ENCODE measurements at places on chromosomes 5 and 9. TPM values are rescaled to one million over a fixed set of nuclear protein-coding genes. Genes with fewer than 3 reads are reported as not detected.

C9orf153 gene
- total RNA-seq = not detected

GRCh38 chr5:87541033-87541432, 128.3 kb upstream of the CCNH start:
- no peak overlapping the region for H3K4me3 ChIP-seq
- no peaks in the 10 kb centered on the region for H3K36me3 ChIP-seq
- H3K27ac ChIP-seq = no peak overlapping the region
- H3K27me3 ChIP-seq = no peaks in the 10 kb centered on the region

DNA sequence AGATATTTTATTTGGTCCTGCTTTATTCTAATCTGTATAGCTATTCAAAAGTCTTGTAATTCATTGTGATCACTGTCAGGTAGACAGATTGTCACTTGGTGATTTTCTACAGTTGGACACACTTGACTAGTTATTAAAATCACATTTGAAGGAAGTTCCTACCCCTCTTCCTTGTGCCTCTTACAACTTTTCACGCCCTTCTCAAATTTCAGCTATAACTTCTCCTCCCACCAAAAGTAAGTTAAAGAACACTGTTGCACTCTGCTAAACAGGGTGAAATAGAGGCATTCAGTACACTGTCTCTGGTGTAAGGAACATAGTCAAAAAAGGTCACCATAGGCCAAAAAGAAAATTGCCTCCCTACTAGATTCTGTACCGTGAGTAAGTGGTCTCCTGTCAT, 142.1 kb upstream of the POU5F2 start:
- H3K36me3 ChIP-seq = no peaks in the 10 kb centered on the region
- peaks cover 8% of the 10 kb centered on the region for H3K4me1 ChIP-seq
- no peak for DNase-seq
- H3K4me3 ChIP-seq = no peak overlapping the region

GRCh38 chr9:100600521-100601079, 22.7 kb downstream of the CAVIN4 start:
- H3K36me3 ChIP-seq = no peaks in the 10 kb centered on the region
- no peak overlapping the region for H3K4me3 ChIP-seq
- H3K4me1 ChIP-seq = peaks cover 6% of the 10 kb centered on the region
- peaks cover 9% of the 10 kb centered on the region for H3K27me3 ChIP-seq

DNA sequence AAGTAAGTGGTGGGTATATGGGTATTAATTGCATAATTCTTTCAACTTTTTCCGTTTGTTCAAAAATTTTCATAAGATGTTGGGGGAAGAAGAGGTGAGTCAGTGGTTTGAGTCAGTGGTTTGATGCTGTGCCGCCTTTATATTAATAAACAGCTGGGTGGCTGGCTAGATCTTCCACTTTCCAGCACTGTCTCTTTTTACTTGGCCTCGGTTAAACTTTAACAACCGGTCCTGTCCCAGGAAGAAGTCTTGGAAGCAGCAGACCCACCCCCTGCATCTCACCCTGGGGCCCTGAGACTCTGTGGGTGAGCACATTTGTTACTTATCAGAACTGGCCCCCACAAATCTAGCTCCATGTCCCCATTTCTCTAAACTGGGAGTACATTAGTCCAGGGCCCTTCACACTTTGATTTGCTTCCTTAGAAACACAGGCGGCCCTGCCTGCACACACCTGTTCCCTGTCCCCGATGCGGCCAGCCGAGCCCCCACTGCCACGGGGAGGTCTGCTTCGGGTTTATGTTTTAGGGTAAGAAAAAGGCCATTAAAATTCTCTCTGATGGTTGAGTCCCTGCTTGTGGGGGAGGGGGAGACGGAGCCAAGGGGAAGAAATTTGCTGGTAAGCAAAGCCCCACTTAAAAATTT, 90.7 kb downstream of the PTCH1 start:
- peak; percentile 23 for DNase-seq
- no peaks in the 10 kb centered on the region for H3K27me3 ChIP-seq
- H3K4me1 ChIP-seq = peaks cover 5% of the 10 kb centered on the region
- H3K4me3 ChIP-seq = peak overlapping the region; percentile 64
- H3K27ac ChIP-seq = no peak overlapping the region
- no peaks in the 10 kb centered on the region for H3K36me3 ChIP-seq

BAAT gene
- total RNA-seq = 8.9 TPM

GRCh38 chr5:87069974-87070608, 197.6 kb upstream of the RASA1 start:
- H3K27ac ChIP-seq = no peak overlapping the region
- no peaks in the 10 kb centered on the region for H3K27me3 ChIP-seq
- DNase-seq = peak; percentile 51
- no peak overlapping the region for H3K4me3 ChIP-seq
- H3K36me3 ChIP-seq = no peaks in the 10 kb centered on the region

RALGPS1 gene
- total RNA-seq = 1.7 TPM

- no peaks in the 10 kb centered on the region for H3K4me1 ChIP-seq
- H3K36me3 ChIP-seq = no peaks in the 10 kb centered on the region
- DNase-seq = no peak
- H3K4me3 ChIP-seq = no peak overlapping the region
These were observed 158.5 kb upstream of the CLINT1 start for GRCh38 chr5:158017469-158017868.

ANKRD20A1 gene
- 1.2 TPM for total RNA-seq

TMEM174 gene
- not detected for total RNA-seq

TRIM7 gene
- 0.22 TPM for total RNA-seq

DNA sequence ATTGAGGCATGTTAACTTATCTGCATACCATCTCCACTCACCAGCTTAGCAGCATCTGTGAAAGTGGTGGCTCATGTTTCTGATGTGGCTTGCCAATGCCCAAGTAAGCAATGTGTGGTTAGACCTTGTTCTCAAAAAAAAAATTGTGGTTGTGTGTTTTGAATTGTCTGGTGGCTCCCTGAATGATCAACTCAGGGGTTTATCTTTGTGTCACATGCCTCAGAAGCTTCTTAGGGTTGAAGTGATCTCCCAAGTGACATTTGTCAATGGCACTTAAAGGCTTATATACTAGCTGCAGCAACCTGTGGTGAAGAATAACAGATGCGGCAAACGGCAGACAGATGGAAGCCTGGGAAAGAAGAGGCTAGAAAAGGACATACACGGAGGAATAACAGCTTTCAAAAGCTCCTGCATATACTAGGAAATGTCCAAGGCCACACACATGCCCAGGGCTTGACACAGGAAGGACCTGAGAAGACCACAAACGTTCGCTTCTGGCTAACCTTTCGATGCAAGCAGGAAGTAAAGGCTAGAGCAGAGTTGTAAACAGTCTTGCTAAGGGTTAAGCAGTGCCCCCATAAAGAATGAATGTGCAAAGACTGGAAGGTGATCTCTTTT, 42.2 kb upstream of the FSD1L start:
- H3K36me3 ChIP-seq = no peaks in the 10 kb centered on the region

GOLM1 gene
- 121 TPM for total RNA-seq

RIOK2 gene
- 39.4 TPM for total RNA-seq

- no peaks in the 10 kb centered on the region for H3K4me1 ChIP-seq
- H3K36me3 ChIP-seq = no peaks in the 10 kb centered on the region
- no peak overlapping the region for H3K27ac ChIP-seq
- H3K4me3 ChIP-seq = no peak overlapping the region
- H3K27me3 ChIP-seq = no peaks in the 10 kb centered on the region
These were observed 144.0 kb upstream of the GPR151 start for GRCh38 chr5:146659961-146660360.

SPATA31A5 gene
- not detected for total RNA-seq

GRCh38 chr5:139903795-139904565, 108.4 kb downstream of the PSD2 start:
- H3K36me3 ChIP-seq = no peaks in the 10 kb centered on the region
- no peak for DNase-seq
- no peak overlapping the region for H3K27ac ChIP-seq
- H3K4me1 ChIP-seq = peaks cover 7% of the 10 kb centered on the region
- peaks cover 67% of the 10 kb centered on the region for H3K27me3 ChIP-seq
- H3K4me3 ChIP-seq = peak overlapping the region; percentile 17

GMCL2 gene
- total RNA-seq = not detected

PCDHGA7 gene
- total RNA-seq = 0.62 TPM

SLC4A9 gene
- total RNA-seq = not detected

- peak; percentile 100 for DNase-seq
- peaks cover 16% of the 10 kb centered on the region for H3K36me3 ChIP-seq
- no peaks in the 10 kb centered on the region for H3K27me3 ChIP-seq
- H3K27ac ChIP-seq = peak overlapping the region; percentile 83
- H3K4me3 ChIP-seq = no peak overlapping the region
These were observed 177.0 kb downstream of the CDK5RAP2 start for GRCh38 chr9:120402741-120403542.

KIF24 gene
- total RNA-seq = 0.86 TPM

DNA sequence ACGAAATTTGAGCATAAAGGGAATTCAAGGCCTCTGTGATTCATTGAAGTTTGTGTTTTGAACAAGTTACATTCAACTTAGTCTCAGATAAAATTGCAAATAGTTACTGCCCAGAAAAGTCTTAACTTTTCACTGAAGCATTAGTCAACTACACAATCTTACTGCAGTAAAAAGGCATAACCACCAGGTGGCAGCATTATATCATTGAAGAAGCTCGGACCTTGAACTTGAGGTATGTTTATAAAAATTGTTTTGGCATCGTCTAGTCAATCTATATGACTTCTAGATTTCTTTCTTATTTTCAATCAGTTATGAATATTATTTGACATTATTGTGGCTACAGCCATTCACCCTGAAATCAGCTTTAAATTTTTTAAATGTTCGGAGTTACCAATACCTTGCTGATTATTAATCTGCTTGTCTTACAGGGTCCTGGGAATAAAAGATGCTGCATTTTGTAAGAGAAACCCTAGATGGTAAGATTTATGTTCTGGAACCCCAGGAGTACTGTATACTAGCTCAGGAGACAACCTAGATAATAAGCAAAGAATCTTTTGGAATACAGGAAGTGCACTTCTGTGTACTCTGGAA, 83.9 kb upstream of the GRAMD2B start:
- no peaks in the 10 kb centered on the region for H3K4me1 ChIP-seq
- no peak overlapping the region for H3K4me3 ChIP-seq
- no peak overlapping the region for H3K27ac ChIP-seq

HMCN2 gene
- total RNA-seq = 3.2 TPM

GRCh38 chr9:4861736-4862451, 69.2 kb downstream of the RCL1 start:
- H3K4me3 ChIP-seq = no peak overlapping the region
- no peaks in the 10 kb centered on the region for H3K27me3 ChIP-seq
- DNase-seq = no peak
- H3K4me1 ChIP-seq = no peaks in the 10 kb centered on the region
- no peak overlapping the region for H3K27ac ChIP-seq
- H3K36me3 ChIP-seq = peaks cover 9% of the 10 kb centered on the region

- no peak for DNase-seq
- H3K27ac ChIP-seq = no peak overlapping the region
These were observed 11.3 kb upstream of the TIMD4 start for GRCh38 chr5:156974328-156974727.

DNA sequence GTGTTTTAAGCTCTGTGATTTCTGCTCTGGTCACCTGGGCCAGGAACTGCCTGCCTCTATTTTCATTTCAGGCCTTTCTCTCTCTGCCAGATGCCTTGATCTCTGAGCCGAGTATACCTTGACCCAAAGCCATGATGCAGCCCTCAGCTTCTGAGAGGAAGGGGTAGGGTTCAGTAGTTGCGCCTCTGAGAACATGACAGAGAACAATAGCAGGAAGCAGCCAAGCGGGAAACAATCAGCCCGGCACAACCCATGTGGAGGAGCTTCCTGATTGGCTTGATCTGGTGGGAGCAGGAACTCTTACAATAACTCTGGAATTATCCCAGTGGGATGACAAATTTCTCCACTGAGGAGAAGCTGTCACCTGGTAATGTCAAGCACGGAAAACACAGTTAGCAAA, 127.4 kb downstream of the PALM2AKAP2 start:
- no peaks in the 10 kb centered on the region for H3K36me3 ChIP-seq
- H3K4me1 ChIP-seq = peaks cover 33% of the 10 kb centered on the region
- H3K27me3 ChIP-seq = no peaks in the 10 kb centered on the region
- H3K27ac ChIP-seq = no peak overlapping the region

GRCh38 chr5:154934881-154935280, 3.1 kb downstream of the GEMIN5 start:
- no peaks in the 10 kb centered on the region for H3K27me3 ChIP-seq
- no peak for DNase-seq
- peaks cover 28% of the 10 kb centered on the region for H3K36me3 ChIP-seq
- H3K4me3 ChIP-seq = no peak overlapping the region

ZNF367 gene
- total RNA-seq = 0.89 TPM

GRCh38 chr5:163532171-163533084, 27.0 kb downstream of the MAT2B start:
- DNase-seq = no peak
- H3K36me3 ChIP-seq = no peaks in the 10 kb centered on the region
- no peaks in the 10 kb centered on the region for H3K27me3 ChIP-seq
- H3K27ac ChIP-seq = no peak overlapping the region
- H3K4me3 ChIP-seq = no peak overlapping the region
- no peaks in the 10 kb centered on the region for H3K4me1 ChIP-seq

DNA sequence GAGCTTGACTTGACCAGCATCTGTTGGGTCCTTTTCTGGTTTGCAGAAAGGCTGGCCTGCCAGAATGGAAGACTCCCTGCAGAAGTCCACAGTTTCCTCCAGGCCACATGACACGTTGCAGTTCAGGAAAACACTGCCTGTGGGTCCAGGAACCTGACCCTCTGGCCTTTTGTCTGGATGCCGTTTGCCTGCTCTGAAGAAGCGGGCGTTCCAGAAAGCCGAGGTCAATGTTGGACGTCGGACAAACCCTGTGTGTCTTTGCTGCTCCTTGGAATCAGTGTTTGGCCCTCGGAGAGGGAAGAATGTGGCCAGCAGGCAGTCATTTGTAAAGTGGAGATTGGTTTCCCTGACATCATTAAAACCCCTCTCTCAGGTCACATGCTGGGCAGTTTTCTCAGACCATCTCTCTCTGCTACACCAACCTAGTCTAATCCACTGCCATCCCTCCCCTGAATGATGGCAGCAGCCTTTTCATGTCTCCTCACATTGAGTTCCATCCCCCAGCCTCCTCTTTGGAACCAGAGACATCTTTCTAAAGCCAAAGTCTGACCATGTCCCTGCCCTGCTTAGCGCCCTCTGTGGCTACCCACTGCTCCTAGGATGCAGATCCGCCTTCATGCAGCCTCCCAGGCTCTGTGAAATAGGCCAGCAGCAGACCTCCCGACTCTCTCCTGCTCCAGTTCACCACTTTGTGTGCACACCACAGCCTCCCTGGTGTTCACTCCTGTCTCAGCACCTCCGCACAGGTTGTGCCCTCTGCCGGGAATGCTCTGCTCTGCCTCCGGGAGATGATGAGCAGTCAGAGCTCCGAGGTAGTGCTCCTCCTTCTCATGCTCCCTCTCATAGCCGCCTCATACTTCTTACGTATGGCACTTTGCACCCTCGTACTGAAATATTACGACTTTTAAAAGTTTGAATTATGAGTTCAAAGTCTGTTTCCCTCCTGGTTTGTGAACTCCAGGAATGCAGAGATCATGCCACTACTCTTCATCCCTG, 75.6 kb downstream of the RALGPS1 start:
- H3K4me1 ChIP-seq = peaks cover 13% of the 10 kb centered on the region
- no peak overlapping the region for H3K4me3 ChIP-seq
- H3K27me3 ChIP-seq = peaks cover 19% of the 10 kb centered on the region
- H3K27ac ChIP-seq = no peak overlapping the region

- no peaks in the 10 kb centered on the region for H3K36me3 ChIP-seq
- peak overlapping the region; percentile 30 for H3K27ac ChIP-seq
- peak; percentile 15 for DNase-seq
- H3K4me1 ChIP-seq = no peaks in the 10 kb centered on the region
- H3K27me3 ChIP-seq = no peaks in the 10 kb centered on the region
These were observed 111.2 kb upstream of the FAM174A start for GRCh38 chr5:100424017-100424416.
